Activated CD4-positive, alpha-beta memory T cell treated with anti-CD3 and anti-CD28 coated beads, Interleukin-2, amount 10 ng/mL, durations not matched to agents 7 days and 5 days (primary cell): ENCODE measurements at places on chromosomes 1 and 21.

DNA sequence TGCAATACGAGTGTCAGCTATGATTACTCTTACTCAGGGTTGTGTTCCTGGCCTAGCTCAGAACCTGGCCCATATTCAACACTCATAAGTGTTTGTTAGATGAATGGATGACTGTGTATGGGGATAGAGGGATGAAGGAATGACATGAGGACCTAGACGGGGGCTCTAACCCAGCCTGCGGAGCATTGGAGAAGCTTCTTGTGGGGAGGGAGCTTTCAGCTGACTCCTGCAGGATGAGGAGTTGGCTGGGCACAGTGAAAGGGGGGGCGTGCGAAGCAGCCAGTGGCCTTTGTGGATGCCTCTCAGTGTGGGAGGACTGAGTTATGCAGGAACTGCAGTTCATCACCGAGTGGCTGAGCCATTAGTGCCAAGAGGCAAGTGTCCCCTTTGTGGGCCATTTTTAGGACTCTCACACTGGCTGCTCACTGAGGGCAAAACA, 1.2 kb upstream of the EXTL1 start:
- no peaks in the 10 kb centered on the region for H3K36me3 ChIP-seq
- H3K4me1 ChIP-seq, result peaks cover 7% of the 10 kb centered on the region
- DNase-seq, result no peak
- H3K27me3 ChIP-seq, result peaks cover 10% of the 10 kb centered on the region

DNA sequence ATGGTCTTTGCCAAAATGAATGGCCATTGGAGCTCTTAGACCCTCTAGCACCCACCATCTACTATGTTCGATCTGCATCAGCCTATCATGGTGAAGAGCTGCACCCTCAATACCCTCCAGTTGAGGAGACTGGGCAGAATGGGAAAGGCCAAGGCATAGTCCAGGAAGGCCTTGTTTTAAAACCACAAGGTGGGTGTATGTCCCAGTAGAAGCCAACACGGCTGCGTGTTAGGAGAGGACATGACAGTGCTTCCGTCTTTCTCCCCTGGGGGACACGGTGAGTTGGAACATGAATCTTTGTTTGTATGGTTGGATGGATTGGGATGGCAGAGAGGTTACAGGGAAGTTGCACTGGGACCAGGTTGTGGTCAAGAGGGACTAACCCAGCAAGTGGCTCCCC, 18.6 kb upstream of the SH3D21 start:
- no peak for DNase-seq
- no peak overlapping the region for H3K27ac ChIP-seq
- H3K4me1 ChIP-seq, result peaks cover 16% of the 10 kb centered on the region
- H3K36me3 ChIP-seq, result peaks cover 79% of the 10 kb centered on the region
- no peaks in the 10 kb centered on the region for H3K27me3 ChIP-seq
- no peak overlapping the region for H3K4me3 ChIP-seq

DNA sequence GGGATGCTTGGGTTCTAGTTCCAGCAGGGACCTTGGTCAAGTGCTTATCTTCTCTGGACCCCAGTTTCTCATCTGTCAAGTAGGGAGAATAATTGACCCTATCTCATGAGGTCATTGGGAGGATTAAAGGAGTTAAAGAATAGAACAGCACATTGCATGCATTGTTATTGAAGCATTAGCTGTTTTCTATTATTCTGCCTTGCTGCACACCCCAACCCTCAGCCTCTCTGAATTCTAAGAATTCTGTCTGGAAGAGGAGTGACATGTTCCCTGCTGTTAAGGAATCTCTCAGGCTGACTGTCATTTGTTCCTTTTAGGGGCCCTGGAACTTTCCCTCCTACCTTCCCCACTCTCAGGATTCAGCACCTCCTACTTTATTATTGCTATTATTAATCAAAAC, 73.9 kb downstream of the NENF start:
- no peaks in the 10 kb centered on the region for H3K4me1 ChIP-seq
- H3K27ac ChIP-seq, result no peak overlapping the region
- no peak for DNase-seq
- no peak overlapping the region for H3K4me3 ChIP-seq

DNA sequence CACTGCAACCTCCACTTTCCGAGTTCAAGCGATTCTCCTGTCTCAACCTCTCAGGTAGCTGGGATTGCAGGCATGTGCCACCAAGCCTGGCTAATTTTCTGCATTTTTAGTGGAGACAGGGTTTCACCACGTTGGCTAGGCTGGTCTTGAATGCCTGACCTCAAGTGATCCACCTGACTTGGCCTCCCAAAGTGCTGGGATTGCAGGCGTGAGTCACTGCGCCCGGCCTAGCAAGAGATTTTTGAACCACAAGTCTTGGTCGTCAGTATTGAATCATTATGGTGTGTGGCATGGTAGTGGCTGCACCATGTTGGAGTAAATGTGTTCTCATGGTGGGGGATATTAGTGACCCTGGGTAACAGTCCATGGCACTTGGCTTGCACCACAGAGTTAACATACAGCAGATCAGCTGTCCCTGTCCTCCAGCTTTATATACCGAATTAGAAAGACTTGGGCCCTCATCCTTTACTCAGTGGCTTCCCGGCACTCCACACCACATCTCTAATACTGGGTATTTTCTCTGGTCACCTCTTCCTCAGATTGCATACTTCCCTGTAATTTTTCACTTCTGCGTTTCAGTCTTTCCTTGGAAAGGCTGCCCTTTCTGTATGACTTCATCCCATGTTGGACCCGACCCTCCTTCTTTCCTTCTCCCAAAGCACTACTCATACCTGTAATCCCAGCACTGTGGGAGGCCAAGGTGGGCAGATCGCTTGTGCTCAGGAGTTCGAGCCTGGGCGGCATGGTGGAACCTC, 25.1 kb downstream of the AK4 start:
- DNase-seq, result no peak
- H3K4me3 ChIP-seq, result no peak overlapping the region
- no peaks in the 10 kb centered on the region for H3K36me3 ChIP-seq
- no peak overlapping the region for H3K27ac ChIP-seq
- H3K4me1 ChIP-seq, result peaks cover 1% of the 10 kb centered on the region

GRCh38 chr1:39799770-39800470, 11.3 kb upstream of the BMP8B start:
- peak; percentile 72 for DNase-seq
- H3K4me3 ChIP-seq, result peak overlapping the region; percentile 63
- peaks cover 13% of the 10 kb centered on the region for H3K4me1 ChIP-seq
- H3K27ac ChIP-seq, result peak overlapping the region; percentile 80
- H3K27me3 ChIP-seq, result no peaks in the 10 kb centered on the region

DNA sequence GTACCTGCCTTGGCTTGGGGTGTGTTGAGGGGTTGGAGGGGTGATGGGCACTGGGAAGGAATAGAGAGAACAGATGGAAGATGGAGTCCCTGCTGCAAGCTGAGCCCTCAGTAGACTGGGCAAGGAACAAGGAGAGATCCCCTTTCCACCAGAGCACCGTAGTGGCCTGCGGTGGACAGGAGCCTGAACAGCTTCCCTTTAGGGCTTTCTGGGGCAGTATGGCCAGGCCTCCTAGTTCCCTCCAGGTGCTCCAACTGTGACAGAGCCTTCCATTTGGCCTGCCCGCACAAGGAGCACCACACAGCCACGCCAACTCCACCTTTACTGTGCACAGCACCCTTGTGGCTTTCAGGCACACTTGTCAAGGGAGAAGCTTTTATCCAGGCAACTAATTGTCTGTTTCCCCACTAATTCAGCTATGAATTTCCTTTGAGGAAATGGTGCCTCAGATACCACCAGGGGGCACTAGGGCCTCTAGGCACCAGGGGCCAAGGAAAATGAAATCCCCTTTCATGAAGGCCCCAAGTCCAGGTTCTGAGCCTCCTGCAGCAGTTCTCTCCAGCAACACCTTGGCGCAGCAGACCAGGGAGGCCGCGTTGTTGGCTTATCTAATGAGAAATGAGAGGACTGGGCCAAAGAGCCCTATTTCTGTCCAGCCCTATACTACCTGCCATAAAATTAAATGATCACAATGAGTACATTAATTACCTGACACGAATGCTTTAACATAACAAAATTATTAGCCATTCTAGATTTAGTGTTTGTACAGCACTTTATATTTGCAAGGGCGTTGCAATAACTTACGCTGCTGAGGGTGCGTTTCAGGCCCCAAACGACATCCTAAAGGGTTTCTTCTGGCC, 23.1 kb upstream of the ERI3 start:
- no peaks in the 10 kb centered on the region for H3K4me1 ChIP-seq
- peak; percentile 42 for DNase-seq
- H3K27ac ChIP-seq, result no peak overlapping the region
- H3K27me3 ChIP-seq, result peaks cover 6% of the 10 kb centered on the region

DNA sequence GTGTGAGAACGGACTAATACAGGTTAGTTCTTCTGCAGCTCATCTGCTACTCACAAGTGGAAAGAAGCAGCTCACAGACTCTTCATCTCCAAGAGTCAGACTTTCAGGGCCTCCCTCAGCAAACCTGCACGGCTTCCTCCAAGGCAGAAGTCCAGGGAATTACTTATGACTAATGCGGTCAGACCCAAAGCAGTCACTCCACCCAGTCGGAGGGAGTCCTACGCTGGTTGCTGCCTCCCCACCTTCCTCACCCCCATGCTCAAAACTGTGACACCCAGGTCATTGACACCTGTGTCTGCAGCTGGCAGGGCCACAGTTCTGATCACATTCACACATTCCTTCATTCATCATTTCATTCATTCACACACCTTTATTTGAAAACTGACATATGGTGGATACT, 38.4 kb upstream of the PRDM2 start:
- no peak for DNase-seq
- H3K36me3 ChIP-seq, result no peaks in the 10 kb centered on the region
- peaks cover 2% of the 10 kb centered on the region for H3K27me3 ChIP-seq
- no peak overlapping the region for H3K27ac ChIP-seq

DNA sequence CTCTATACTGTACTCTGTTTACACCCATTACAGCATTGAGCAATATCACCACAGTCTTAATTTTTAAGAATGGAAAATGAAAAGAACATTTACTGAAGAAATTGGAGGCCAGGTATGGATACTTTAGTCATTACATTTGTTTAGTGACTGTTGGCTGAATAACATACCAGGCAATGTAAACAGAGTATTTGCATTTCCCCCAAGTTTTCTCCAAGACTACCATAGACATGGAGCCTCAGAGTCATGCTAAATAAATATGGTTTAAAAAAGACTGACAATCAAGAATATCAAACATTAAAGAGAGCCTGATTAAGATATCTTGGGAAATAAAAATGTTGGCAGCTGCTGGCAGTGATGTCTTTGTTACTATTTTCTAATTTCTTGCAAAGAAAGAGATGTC, 136.9 kb upstream of the ADAMTS5 start:
- DNase-seq, result no peak
- no peaks in the 10 kb centered on the region for H3K36me3 ChIP-seq
- no peaks in the 10 kb centered on the region for H3K4me1 ChIP-seq
- H3K27me3 ChIP-seq, result no peaks in the 10 kb centered on the region
- H3K4me3 ChIP-seq, result no peak overlapping the region
- H3K27ac ChIP-seq, result no peak overlapping the region

GRCh38 chr1:64060611-64061302, 142.7 kb upstream of the UBE2U start:
- peaks cover 12% of the 10 kb centered on the region for H3K27me3 ChIP-seq
- H3K36me3 ChIP-seq, result no peaks in the 10 kb centered on the region
- DNase-seq, result no peak
- peaks cover 5% of the 10 kb centered on the region for H3K4me1 ChIP-seq

GRCh38 chr1:206464456-206464964, 5.8 kb upstream of the IKBKE start:
- no peak for DNase-seq
- H3K4me3 ChIP-seq, result no peak overlapping the region
- H3K36me3 ChIP-seq, result peaks cover 15% of the 10 kb centered on the region
- no peak overlapping the region for H3K27ac ChIP-seq

DNA sequence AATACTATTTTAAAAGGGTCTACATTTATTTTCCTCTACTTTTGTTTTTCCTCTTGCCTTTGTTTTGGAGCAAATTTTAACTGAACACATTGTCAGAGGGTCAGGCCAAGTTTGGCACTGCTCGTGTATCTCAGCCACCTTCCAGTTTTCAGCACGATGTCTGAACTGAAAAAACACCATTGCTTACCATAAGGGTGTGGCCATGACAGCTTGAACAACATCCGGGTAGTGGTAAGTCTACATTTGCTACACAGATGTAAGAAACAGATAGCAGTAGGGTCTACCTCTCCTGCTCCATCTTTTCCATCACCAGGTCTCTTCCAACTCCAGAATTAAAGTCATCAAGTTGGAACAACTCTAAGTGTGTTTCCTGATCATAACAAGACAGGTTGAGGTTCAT, 4.2 kb downstream of the HIVEP3 start:
- H3K4me1 ChIP-seq, result peaks cover 76% of the 10 kb centered on the region
- peaks cover 24% of the 10 kb centered on the region for H3K36me3 ChIP-seq
- peak; percentile 54 for DNase-seq

DNA sequence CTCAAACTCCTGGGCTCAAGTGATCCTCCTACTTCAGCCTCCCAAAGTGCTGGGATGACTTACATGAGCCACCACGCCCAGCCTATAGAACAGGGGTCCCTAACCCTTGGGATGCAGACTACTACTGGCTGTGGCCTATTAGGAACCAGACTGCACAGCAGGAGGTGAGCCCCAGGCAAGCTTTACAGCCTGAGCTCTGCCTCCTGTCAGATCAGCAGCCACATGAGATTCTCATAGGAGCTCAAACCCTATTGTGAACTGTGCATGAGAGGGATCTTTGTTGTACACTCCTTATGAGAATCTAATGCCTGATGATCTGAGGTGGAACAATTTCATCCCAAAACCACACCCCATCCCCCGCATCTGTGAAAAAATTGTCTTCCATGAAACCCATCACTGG, 13.4 kb upstream of the PSMB4 start:
- DNase-seq, result no peak
- no peaks in the 10 kb centered on the region for H3K27me3 ChIP-seq
- no peak overlapping the region for H3K27ac ChIP-seq
- H3K4me3 ChIP-seq, result no peak overlapping the region
- H3K36me3 ChIP-seq, result no peaks in the 10 kb centered on the region
- H3K4me1 ChIP-seq, result no peaks in the 10 kb centered on the region

DNA sequence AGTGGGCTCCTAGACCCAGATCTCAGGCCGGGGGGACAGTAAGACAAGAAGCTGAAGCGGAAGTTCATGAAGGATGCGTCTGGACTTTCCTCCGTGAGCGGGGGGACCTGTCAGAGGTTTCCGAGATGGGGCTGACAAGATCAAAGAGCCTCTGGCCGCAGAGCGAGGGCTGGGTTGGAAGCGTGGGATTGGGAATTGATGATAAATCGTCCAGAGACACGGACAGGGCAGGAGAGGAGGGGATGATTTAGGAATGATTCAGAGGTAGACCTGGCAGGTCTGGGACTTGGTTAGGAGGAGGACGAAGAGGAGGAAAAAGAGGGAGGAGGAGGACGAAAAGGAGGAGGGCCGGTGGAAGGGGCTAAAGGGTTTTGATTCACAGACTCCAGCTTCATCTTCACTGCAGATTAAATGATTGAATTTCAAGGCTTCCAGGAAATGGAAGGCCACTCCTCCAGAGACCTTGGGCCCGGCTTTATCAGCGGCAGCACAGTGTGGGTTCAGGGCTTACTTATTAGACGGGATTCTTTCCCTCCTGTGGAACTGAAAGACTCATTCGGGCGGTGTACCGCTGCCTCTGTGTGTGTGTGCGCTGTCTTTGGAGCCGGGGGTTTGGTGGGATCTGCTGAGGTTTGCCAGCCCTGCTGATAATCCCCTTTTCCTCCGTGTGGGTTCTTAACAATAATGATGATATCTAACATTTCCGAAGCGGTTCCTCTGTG, 85.7 kb upstream of the SLC45A1 start:
- H3K27me3 ChIP-seq, result peaks cover 28% of the 10 kb centered on the region
- no peak overlapping the region for H3K27ac ChIP-seq
- no peaks in the 10 kb centered on the region for H3K36me3 ChIP-seq
- no peak for DNase-seq
- no peak overlapping the region for H3K4me3 ChIP-seq
